NCI-H446 (cell line): ENCODE measurements at places on chromosomes 5 and 9.

GRCh38 chr5:16740811-16741392, 124.1 kb upstream of the RETREG1 start:
- no peak for DNase-seq

GRCh38 chr9:33125871-33126823, 41.0 kb downstream of the B4GALT1 start:
- DNase-seq: no peak

- no peak for DNase-seq
These were observed 5.8 kb downstream of the GRK6 start for GRCh38 chr5:177432143-177432838.

GRCh38 chr5:180813420-180813819, 10.8 kb upstream of the MGAT1 start:
- DNase-seq: no peak

DNA sequence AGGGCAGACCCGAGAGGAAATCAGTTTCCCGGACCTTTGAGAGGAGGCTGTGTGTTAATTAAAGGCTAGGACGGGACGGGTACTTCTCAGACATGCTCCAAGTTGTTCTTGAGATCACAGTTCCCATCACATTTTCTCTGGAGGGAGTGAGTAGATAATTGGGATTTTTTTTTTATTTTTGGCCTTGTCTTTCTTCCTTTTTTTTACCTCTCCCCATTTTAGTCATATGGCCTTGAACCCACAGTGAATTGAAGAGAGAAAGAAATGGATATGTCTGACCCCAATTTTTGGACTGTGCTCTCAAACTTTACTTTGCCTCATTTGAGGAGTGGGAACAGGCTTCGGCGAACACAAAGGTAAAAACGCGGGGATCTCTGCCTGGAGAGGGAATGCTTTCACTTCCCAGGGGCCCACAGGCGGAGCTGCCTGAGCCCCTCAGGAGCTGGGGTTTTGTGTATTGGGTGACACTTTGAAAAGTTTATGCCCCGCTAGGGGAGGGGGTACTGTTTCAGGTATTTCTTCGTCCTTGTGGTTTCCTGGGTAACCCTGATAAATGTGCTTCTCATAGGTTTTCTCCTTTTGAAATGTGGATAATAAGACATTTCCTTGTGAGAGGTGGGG, 191.8 kb downstream of the CD180 start:
- DNase-seq: no peak

- no peak for DNase-seq
These were observed 239.7 kb downstream of the PIK3R1 start for GRCh38 chr5:68455216-68455615.

DNA sequence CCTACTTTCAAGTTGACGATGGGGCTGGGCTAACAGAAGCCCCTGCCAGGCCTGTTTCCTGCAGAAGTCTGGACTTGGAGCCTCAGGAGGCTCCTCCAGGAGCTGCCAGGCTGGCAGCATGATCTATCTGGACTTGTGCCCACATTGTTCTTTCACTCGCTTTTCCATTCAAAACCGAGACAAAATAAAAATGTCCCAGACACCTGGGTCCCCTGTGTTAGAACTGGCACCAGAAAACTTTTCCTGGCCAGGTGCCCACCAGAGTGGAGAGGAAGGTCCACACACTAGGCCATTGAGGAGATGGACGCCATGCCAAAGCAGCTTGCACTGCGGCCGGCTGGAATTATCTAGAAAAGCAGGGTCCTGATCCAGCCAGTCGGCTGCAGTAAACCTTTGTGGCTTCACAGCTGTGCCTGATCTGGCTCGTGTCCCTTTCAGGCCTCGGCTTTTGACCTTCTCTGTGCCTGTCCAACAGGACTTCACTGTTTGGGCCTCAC, 78.2 kb downstream of the GCNT1 start:
- DNase-seq: peak; percentile 25

DNA sequence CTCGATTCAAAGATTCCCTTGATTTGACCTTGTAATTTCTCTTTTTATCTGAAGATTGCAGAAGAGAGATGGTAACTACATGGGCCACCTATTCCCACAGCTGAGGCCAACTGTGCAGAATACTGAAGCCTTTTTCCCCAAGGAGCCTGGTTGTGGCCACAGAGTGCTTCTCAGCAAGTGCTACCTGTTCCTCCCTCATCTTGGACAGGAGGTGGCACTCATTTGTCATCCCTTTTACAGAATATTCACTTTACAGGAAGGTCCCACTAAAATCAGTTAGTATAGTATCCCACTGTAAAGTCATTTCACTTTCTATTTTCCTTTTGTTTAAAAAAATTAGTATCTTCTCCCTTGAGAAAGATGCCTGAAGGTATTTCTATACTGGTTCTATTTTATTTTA, 346.4 kb downstream of the ARL15 start:
- no peak for DNase-seq

- DNase-seq: no peak
These were observed 138.6 kb upstream of the DHFR start for GRCh38 chr5:80793354-80793753.

DNA sequence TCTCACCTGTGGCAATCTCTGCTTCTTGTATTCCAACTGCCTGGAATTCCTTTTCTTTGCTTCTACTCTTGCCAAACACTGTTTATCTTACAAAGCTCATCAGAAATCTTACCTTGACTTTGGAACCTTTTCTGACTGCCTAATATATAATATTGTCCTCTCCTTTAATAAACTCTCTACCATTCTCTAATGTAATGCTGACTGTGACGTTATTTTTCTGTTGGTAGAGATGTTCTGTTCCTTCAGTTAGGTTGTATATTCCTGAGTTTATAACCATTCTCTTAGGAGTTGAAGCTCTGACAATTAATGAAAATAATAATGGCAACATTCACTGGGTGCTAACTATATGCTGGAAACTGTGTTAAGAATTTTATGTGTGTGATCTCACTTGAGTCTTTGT, 188.8 kb upstream of the ATP10B start:
- DNase-seq: no peak

GRCh38 chr5:61416010-61416409, 84.0 kb downstream of the ZSWIM6 start:
- DNase-seq: no peak

DNA sequence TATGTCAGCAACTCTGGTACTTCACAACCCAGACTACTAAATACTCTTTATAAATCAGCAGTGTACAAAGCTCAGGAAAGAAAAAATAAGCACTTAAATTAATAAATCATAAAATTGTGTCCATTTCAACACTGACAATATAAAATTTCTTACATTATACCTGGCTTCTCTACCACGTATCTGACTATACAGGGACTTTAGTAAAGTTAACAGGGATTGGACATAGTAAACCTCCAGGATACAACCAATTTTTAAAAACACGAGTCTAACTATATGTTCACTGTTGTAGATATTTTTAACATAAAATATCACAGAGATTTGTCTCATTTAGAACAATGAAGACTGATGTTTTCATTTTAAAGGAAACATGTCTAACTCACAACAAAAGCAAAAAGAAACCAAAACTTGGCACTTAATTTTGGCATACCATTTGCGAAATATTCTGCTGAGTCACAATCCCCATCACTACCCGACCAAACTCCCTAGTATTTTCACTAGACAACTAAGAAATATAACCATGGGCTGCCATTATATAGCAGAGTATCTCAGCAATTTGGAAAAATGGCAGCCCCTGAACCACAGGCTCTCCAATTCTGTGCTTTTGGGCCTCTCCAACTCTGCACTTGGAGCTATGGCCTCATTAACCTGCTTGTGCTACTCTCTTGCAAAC, 14.4 kb downstream of the FAM169A start:
- DNase-seq: no peak

DNA sequence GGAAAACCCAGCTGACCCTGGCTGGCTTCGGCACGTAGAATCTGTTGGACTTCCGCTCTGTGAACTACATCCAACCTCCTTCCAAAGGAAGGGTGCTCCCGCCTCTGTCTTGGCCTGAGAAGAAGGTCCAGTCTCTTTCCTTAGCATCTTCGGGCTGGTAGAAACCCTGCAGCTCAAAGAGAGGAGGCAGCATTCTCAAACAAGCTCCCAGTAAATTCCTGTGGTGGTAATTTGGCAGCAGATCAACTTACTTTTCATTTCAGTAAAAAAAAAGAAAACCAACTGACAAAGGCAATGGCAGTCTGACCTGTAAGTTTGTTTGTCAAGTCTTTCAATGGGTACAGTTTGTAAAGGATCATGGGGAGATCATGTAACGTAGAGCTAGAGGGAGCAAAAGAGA, 176.7 kb downstream of the MED10 start:
- no peak for DNase-seq

- no peak for DNase-seq
These were observed 365.1 kb upstream of the CCNH start for GRCh38 chr5:87777877-87778276.

DNA sequence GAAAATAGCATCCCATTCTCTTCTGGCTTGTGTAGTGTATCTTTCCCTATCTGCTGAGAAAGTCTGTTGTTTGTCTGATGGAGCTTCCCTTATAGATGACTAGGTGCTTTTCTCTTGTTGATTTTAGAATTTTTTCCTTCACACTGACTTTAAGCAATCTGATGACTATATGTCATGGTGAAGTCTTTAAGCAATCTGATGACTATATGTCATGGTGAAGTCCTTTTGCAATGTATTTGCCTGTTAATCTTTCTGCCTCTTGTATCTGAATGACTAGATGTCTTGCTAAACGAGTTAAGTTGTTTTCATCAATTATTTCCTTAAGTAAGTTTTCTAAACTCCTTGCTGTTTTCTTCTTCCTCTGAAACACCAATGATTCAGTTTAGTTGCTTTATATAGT, 80.5 kb downstream of the RNF130 start:
- DNase-seq: no peak

GRCh38 chr9:15423231-15423985, 732 bp downstream of the SNAPC3 start:
- peak; percentile 6 for DNase-seq

DNA sequence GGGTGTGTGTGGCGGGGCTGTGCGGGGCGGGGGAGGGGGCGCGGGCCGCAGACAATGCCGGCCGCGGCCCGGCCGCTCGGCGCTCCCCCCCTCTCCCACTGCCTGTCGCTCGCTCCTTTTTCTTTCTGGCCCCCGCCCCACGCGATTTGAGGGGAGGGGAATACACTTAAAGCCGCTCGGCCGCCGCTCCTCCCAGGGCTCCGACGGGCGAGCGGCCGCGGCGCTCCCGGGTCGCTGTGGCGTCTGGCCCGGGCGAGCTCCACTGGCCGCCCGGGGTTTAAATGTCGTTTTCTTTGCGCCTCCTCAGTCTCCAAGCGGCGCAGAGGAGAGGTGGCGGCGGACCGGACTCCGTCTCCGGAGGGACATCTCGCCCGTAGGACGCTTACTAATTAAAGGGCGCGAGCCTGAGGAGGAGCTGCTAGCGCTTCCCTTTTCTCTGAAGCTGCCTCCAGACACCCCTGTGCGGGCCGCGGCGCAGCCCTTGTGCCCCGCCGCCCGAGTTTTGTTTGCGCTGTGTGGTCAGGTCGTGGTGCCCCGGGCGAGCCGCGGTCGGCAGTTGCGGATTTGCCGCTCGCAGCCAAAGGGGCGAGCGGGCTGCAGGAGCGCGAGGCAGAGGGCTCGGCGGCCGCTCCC, 1.4 kb downstream of the ZSWIM6 start:
- DNase-seq: no peak

GRCh38 chr9:87588339-87588738, 90.7 kb downstream of the DAPK1 start:
- no peak for DNase-seq

DNA sequence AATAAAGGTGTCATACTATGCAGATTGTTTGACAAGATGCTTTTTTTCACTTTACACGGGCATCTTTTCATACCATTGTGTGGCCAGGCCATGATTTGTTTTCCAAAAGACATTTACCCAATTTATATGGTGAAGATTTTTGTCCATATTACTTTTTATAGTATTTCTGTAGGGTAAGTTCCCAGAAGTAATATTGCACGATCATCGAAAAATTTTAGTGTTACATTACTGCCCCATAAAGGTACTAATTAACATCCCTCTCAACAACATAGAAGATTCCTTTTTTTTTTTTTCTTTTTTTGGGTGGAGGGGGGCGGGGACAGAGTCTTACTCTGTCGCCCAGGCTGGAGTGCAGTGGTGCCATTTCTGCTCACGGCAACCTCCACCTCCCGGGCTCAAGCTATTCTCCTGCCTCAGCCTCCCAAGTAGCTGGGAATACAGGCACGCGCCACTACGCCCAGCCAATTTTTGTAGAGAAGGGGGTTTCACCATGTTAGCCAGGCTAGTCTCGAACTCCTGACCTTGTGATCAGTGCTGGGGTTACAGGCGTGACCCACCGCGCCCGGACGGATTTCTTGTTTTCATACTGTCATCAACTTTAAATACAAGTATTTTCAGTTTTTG, 1.2 kb upstream of the ROPN1L start:
- no peak for DNase-seq

- no peak for DNase-seq
These were observed 53.5 kb downstream of the ZFR start for GRCh38 chr5:32390819-32391591.

DNA sequence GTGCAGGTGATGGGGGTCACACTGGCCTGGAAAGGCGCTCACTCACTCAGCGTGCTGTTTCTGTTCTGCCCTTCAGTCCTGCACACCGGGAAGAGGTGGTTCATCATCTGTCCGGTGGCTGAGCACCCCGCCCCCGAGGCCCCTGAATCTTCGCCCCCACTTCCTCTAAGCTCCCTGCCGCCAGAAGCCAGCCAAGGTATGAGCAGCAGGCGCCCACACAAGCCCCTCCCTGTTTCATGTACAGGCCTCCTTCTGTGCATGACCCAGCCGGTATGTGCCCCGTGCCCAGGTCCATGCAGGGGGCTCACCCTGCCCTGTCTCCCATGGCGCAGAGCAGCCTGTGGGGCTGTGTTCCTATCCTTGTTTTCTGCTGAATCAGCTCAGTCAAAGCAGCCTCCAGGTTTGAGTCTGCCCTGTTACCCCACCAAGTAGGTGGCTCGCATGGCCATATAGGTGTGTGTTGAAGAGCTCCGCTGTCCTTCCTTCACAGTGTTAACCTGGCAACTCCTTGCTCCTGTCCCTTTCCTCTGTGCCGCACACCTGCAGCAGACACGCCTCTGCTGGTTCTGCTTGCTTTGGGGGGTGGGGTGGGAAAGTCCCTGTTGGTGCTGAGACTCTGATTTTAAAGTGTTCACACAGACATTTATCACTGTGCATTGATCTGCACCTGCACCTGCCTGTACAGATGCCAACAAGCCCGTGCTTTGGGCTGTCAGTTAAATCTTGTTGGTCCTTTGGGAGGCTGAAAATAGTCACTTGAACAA, 84.8 kb downstream of the WNK2 start:
- DNase-seq: no peak

- DNase-seq: no peak
These were observed 704.1 kb downstream of the PRELID2 start for GRCh38 chr5:145130996-145131395.

GRCh38 chr5:81537905-81538547, 144.1 kb upstream of the ACOT12 start:
- DNase-seq: no peak

GRCh38 chr9:83425240-83425639, 113.0 kb downstream of the FRMD3 start:
- DNase-seq: no peak
